ENCODE measurements at places on chromosomes 7 and 10. TPM values are rescaled to one million over a fixed set of nuclear protein-coding genes. Genes with fewer than 3 reads are reported as not detected.

TMEM229A gene
- not detected for total RNA-seq

CTTNBP2 gene
- total RNA-seq, result 0.28 TPM

ALOX5 gene
- total RNA-seq, result 0.19 TPM

ADCY1 gene
- 0.56 TPM for total RNA-seq

CPED1 gene
- 52.1 TPM for total RNA-seq

NKX2-3 gene
- not detected for total RNA-seq

FZD8 gene
- total RNA-seq, result 19.7 TPM

OR2F2 gene
- total RNA-seq, result not detected

EBLN1 gene
- total RNA-seq, result not detected

SFTPA1 gene
- not detected for total RNA-seq

PRSS37 gene
- total RNA-seq, result not detected

ANKRD26 gene
- 9.0 TPM for total RNA-seq

HMX3 gene
- not detected for total RNA-seq

Measured in regular cardiac myocyte (primary cell).